ENCODE measurements at places on chromosomes 2 and 18. TPM values are rescaled to one million over a fixed set of nuclear protein-coding genes. Genes with fewer than 3 reads are reported as not detected.

COLEC12 gene
- 9.5 TPM for total RNA-seq

PID1 gene
- 38.4 TPM for total RNA-seq

ACVR1C gene
- not detected for total RNA-seq

POTEE gene
- not detected for total RNA-seq

GATA6 gene
- total RNA-seq, result 89.3 TPM

PROKR1 gene
- total RNA-seq, result not detected

TSGA10 gene
- not detected for total RNA-seq

POMC gene
- total RNA-seq, result 18.6 TPM

FAM237A gene
- total RNA-seq, result not detected

SALL3 gene
- total RNA-seq, result not detected

SFT2D3 gene
- 8.3 TPM for total RNA-seq

CAPN13 gene
- not detected for total RNA-seq

ZC3H6 gene
- total RNA-seq, result 1.5 TPM

DNAJC5G gene
- total RNA-seq, result not detected

IGFBP2 gene
- total RNA-seq, result 1,691 TPM

INHBB gene
- 8.1 TPM for total RNA-seq

CACNB4 gene
- total RNA-seq, result 3.7 TPM

HOXD13 gene
- total RNA-seq, result not detected

REG3G gene
- not detected for total RNA-seq

FER1L5 gene
- total RNA-seq, result not detected

PLEK gene
- total RNA-seq, result 1.5 TPM

SH3RF3 gene
- total RNA-seq, result 53.5 TPM

ACTR3 gene
- 45.4 TPM for total RNA-seq

LRRTM1 gene
- 6.7 TPM for total RNA-seq

SCN9A gene
- 5.5 TPM for total RNA-seq

AGXT gene
- not detected for total RNA-seq

DNAH7 gene
- 0.21 TPM for total RNA-seq

SLC4A5 gene
- 0.11 TPM for total RNA-seq

SCYGR6 gene
- not detected for total RNA-seq

ATP6V1C2 gene
- 6.0 TPM for total RNA-seq

CCDC141 gene
- 2.0 TPM for total RNA-seq

EPG5 gene
- total RNA-seq, result 9.8 TPM

PTPRN gene
- not detected for total RNA-seq

LINC00305 gene
- not detected for total RNA-seq

ASPRV1 gene
- 4.3 TPM for total RNA-seq

DSG4 gene
- total RNA-seq, result not detected

RAPGEF4 gene
- total RNA-seq, result 79.9 TPM

SCN3A gene
- 1.4 TPM for total RNA-seq

CFAP221 gene
- total RNA-seq, result not detected

CDH7 gene
- total RNA-seq, result not detected

LBX2 gene
- 3.0 TPM for total RNA-seq

GLI2 gene
- 23.1 TPM for total RNA-seq

VSNL1 gene
- not detected for total RNA-seq

ANKRD36 gene
- total RNA-seq, result 20.1 TPM

PDE1A gene
- 4.8 TPM for total RNA-seq

USP40 gene
- 42.7 TPM for total RNA-seq

TUBB8B gene
- not detected for total RNA-seq

TMEM198 gene
- total RNA-seq, result 6.0 TPM

ZNF892 gene
- 1.4 TPM for total RNA-seq

GKN2 gene
- total RNA-seq, result 0.75 TPM

RESP18 gene
- total RNA-seq, result not detected

Data from ascending aorta (tissue), 2 donors.